Stimulated activated CD8-positive, alpha-beta memory T cell treated with anti-CD3 and anti-CD28 coated beads, Interleukin-7, amount 100 ng/mL, for 4 hours (primary cell): ENCODE measurements at places on chromosomes 11 and 22.

- no peak for DNase-seq
These were observed 7.4 kb downstream of the KRTAP5-10 start for GRCh38 chr11:71572811-71573210.

GRCh38 chr11:59574932-59575502 is 40.6 kb downstream of the OSBP start:
- no peak for DNase-seq

- no peak for DNase-seq
These were observed 108.5 kb downstream of the MICAL2 start for GRCh38 chr11:12218909-12219308.

- DNase-seq: no peak
These were observed 28.9 kb downstream of the CREB3L1 start for GRCh38 chr11:46306296-46306853.

DNA sequence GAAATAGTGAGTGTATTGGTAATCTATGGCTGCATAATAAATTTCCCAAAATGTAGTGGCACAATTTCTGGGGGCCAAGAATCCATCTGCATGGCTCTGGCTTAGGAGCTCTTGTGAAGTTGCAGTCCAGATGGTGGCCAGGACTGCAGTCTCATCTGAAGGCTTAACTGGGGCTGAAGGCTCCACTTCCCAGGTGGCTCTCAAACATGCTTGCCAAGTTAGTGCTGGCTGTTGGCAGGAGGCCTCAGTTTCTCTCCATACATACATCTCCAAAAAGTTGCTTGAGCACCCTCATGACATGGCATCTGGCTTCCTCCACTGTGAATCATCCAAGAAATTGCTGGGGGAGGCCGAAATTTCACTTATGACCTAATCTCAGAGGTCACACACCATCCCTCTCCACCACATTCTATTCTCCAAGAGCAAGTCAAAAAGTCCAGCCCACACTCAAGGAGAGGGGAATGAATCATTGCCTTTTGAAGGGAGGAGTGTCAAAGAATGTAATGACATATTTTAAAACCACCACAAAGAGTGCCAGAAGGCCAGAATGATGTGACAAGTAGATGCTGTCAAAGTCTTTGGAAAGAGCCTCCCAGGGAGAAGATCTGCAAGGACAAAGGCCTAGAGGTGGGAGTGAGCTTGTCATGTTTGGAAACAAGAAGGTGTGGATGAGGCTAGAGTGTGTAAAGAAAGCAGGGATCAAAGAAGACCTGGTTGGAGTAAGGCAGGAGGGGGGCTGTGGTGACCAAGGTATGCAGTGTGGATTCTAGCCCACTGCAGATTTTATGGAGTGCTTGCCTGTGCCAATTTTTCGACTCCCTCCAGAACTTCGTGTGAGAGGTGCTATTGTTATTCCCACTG is 566.2 kb downstream of the MIAT start:
- DNase-seq: no peak

DNA sequence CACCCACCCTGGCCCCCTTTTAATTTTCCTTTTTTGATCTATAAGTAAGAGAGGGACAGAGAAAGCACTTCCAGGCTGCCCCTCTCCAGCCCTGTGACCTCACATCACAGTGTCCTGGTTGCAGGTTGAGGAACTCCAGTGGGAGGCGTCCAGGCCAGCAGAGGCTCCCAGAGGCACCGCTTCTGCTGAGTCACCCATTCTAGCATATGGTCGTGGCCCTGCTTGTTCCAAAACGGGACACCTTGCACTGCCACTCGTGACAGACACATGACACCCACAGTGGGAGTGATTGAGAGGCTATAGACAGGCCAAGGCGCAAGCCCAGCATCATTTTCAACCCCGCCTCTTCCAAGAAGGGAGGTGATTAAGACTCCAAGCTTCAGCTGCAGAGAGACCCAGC is 16.0 kb upstream of the TMPRSS4 start:
- DNase-seq: no peak

DNA sequence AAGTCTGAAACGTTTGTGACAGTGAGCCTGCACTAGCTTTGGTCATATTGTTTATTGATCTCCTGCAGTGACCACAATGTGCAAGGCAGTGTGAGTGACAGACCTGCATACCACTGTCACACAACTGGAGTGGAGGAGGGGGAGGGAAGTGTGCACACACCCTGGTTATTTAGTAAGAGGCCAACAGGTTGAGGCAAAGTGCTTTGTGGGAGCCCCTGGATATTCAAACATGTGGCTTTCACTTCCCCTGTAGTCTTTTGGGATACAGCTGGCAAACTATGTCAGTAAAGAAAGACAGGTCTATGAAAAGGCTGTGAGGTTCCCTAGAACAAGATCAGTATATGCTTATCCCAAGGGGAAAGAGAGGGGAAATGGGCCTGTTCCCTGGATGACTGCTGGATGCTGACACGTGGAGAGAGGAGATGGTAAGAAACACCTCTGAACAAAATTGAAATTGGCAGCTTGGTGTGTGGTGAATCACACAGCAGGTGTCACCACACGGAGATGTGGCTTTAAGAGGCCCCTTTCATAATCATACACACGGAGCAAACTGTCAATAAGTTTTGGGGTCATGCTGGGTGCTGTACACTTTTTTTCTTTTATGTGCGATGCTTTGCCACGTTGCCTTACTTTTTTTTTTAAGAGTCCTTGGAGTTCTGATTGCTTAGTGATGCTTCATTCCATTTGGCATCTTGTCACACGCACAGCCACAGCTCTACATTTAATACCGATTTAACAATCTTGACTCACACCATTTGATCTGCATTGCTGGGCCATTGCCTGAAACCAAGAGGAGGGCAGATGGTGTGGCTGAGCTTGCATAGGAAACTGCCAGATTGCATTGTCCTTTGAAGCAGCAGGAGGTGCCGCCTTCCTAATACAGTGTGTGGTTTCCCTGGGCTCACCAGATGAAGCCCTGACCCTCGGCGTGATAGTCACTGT is 11.3 kb downstream of the OSBP2 start:
- DNase-seq: no peak

- DNase-seq: peak; percentile 56
These were observed 1.5 kb upstream of the TOLLIP start for GRCh38 chr11:1310772-1311468.

GRCh38 chr11:106043540-106043939 is 21.5 kb upstream of the MSANTD4 start:
- DNase-seq: no peak

DNA sequence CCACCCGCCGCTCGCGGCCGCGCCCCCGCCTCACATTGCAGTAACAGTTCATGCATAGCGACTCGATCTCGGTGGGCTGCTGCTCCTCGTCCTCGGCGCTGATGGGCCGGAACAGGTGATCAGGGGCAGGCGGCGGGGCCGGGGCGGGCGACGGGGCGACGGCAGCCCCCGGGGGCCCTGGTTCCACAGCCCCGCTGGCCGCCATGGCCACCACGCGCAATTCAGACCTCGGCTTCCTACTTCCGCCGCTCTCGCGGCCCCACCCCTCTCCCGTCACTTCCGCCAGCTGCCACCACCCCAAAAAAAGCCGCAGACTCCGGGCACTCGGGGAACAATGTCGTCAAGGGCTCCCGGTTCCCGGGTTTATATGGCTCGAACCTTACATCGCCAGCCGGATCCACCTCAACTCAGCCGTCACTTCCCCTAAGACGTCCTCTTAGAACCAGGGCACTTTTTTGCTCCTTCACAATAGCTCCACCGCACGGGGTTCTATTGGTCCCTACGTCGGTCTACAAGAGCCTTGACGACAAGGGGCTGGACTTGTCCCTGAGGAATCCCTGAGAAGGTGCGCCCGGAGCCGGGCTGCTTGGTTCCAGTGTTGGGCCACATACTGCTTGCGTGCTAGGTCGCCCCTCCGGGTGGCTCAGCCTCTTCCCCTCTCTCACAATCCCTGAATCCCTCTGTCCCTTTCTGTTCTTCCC is at the start of gene ZPR1:
Gene ZPR1, minus strand, starts transcription at position 238 of the 701 bp plus-strand sequence. Its CDS starts 33 bp downstream, at position 205.
- DNase-seq: peak; percentile 75

DNA sequence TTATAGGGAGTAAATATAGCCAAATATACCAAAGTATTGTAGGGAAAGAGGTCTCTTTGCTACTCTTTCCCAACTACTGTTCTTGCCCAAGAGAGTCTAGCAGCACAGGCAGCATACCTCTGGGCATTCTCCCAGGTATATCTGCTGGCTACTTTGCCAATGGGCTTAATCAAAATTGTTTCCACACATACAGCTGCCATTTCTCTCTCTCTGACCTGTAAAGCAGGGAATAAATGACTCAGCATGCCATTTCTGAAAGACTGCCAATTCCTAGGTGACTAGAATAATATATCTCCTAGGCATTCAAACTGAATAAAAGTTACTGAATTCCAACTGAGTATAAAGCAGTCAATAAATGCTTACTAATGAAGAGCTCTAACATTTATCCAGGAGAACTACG is 44.6 kb downstream of the RDX start:
- DNase-seq: no peak

DNA sequence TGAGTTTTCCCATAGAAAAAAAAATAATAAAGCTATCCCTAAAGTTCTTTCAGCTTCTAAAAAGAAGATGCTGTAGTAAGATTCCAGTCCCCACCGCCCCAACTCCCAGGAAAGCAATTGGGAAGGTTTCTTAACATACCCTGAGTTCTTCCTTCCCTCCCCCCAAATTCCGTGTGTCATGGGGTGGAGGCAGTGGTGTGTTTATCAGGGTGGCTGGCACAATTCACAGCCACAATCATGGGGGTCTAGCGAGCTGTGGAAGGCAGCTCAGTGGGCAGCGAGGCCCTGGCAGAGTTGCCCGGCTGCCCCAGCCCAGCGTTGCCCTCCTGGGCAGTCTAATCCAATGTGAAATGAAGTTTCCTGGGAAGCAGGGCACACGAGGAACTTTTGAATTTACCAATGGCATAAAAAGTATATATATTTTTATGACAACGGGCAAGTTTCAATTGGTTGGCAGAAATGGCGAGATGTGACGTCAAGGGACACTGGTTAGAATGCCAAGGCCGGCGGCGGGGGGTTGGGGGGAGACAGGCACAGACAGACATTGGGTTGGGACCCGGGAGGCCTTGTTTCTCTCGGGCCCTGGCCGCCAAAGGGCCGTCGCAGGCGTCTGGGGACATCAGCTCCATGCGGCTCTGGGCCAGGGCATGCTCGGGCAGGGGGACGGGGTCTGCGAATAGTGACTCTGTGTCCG is 80.7 kb upstream of the PPARA start:
- no peak for DNase-seq

DNA sequence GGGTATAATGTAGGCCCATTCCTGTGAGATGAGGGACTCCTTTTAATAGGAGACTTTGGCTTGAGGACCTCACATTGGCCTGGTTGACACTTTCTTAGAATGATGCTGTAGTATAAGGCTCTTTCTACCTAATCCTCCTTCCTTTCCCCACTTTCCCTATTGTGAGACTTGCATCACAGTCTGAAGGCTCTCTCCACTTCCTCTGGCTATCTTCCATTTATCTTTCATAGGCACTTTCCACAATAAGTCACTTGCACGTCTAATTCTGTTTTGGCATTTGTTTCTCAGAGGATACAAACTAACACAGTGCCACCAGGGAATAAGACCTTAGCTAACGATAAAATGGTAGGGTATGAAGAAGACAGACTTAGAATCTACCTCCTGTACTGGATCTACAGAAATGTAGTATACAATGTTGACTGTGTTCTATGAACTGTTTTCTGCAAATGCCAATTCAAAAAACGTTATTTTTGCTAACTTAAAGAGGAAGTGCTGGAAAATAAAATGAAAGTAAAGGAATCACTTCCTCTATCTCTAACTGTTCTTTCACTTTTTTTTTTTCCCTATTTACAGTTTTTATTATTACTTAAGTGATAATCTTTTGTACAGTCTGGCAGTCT is 17.9 kb upstream of the PDE3B start:
- DNase-seq: no peak

DNA sequence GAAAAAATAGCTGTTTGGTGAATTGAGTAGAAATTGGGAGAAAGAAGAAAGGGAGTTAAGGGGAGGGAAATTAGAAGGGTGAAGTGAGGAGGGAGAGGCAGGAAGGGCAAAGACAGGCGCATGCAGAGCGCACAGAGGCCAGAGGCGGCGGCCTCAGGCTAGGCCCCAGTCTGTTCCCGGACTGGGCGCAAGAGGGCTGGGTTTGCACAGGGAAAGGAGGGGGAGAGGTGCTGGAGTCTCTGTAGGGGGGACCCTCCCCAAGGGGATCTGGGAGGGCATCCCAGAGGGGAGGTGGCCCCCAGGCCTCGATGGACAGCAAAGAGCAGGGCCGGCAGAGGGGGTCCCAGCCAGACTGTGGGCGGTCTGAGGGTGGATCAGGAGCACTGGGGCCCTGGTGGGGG is 1.3 kb upstream of the FLRT1 start:
- no peak for DNase-seq

DNA sequence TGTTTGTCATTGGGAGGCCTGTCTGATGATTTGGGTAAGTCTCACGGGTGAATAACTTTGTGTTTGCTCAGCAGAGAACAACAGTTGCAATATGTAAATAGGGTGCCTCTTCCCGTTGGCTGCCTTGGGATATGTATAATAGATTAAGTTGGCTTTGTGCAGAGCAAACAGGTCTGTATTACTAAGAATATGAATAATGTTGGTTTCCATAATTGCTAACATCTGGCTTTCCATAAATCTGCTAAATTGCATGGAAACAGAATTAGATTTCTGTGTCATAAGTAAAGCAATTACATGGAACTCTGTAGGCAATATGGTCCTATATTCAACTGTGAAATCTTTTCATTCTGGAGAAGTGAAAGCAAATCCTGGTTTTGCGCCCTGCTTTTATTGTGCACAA is 636.0 kb upstream of the ANO5 start:
- no peak for DNase-seq

DNA sequence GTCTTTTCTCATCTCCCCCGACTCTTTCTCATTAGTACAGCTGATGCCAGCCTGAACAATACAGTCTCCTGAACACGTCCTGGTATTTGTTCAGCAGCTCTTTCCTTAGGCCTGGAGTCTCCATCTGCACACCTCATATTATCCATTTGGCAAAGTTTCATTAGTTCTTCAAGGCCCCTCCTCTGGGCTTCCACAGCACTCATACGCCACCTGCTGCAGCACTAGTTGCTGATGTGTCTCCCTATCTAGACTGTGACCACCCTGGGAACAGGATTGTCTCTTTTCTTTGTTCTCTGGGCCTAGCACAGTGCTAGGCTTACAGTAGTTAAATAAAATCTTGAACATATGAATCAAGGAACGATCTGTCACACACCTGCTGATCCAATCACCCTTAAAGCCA is 17.2 kb downstream of the DCHS1 start:
- no peak for DNase-seq
